Stomach (tissue), 19 donors: ENCODE measurements at places on chromosomes 3 and 15. TPM values are rescaled to one million over a fixed set of nuclear protein-coding genes. Genes with fewer than 3 reads are reported as not detected.

- no peaks in the 10 kb centered on the region for H3K4me1 ChIP-seq
- no peak overlapping the region for H3K4me3 ChIP-seq
- no peaks in the 10 kb centered on the region for H3K27me3 ChIP-seq
- H3K36me3 ChIP-seq = peaks cover 98% of the 10 kb centered on the region
- H3K27ac ChIP-seq = no peak overlapping the region
Measured at GRCh38 chr15:40011303-40011702, 27.7 kb downstream of the SRP14 start.

GOLGA6L10 gene
- not detected for total RNA-seq

STARD9 gene
- total RNA-seq = 18.7 TPM

CLPX gene
- 49.8 TPM for total RNA-seq

DNA sequence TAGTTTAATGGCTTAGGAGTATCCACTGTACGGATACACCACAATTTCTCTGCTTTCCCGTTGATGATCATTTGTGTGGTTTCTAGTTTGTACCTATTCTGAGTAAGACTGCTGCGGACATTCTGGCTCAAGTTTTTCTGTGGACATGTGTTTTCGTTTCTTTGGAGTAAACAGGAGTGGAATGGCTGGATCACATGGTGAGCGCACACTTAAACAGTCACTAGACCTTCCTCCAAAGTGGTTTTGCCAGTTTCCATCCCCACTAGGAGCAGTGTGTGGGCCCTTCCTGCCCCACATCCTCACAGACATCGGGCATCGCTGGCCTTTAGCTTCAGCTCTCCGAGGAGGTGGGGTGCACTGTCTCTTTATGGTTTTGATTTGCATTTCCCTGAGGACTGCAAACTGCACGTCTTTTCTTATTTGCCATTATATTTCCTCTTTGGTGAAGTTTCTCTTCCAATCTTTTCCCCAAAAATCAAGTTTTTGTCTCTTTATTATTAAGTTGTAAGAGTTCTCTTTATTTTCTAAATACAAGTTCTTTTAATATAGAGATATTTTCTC is 94.1 kb downstream of the VGLL4 start:
- H3K36me3 ChIP-seq = no peaks in the 10 kb centered on the region
- H3K4me1 ChIP-seq = peaks cover 28% of the 10 kb centered on the region
- H3K27ac ChIP-seq = no peak overlapping the region
- no peak overlapping the region for H3K4me3 ChIP-seq
- H3K27me3 ChIP-seq = no peaks in the 10 kb centered on the region
- DNase-seq = no peak

- peaks cover 3% of the 10 kb centered on the region for H3K4me1 ChIP-seq
- H3K27ac ChIP-seq = peak overlapping the region; percentile 21
- DNase-seq = no peak
Measured at GRCh38 chr3:190076136-190076535, 44.6 kb downstream of the P3H2 start.

DNA sequence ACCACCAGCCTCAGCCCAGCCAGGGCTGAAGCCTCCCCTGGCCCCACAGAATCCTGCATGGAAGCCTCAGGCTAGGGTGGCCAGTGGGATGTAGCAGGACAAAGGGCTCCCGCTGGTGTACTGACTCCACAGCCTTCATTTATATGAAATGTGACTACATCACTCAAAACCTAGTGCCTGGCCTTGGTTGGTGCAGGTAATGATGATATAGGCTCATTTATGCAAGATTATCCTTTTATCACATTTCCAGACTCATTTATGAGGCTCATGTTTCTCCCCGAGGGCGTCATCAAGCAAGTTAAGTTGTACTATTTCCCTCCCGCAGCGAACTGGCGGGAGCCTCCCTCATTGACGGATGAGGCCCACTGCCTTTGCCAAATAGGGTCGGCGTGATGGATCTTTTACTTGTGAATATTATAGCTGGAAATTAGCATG is 179.1 kb upstream of the SMAD3 start:
- H3K27me3 ChIP-seq = no peaks in the 10 kb centered on the region
- DNase-seq = no peak
- H3K4me1 ChIP-seq = peaks cover 27% of the 10 kb centered on the region
- H3K4me3 ChIP-seq = no peak overlapping the region
- no peak overlapping the region for H3K27ac ChIP-seq

CAV3 gene
- not detected for total RNA-seq

PARP15 gene
- 4.5 TPM for total RNA-seq

- DNase-seq = no peak
- H3K4me1 ChIP-seq = peaks cover 6% of the 10 kb centered on the region
- H3K27me3 ChIP-seq = no peaks in the 10 kb centered on the region
- H3K4me3 ChIP-seq = no peak overlapping the region
Measured at GRCh38 chr3:196323691-196324090, 5.7 kb upstream of the DYNLT2B start.

DNA sequence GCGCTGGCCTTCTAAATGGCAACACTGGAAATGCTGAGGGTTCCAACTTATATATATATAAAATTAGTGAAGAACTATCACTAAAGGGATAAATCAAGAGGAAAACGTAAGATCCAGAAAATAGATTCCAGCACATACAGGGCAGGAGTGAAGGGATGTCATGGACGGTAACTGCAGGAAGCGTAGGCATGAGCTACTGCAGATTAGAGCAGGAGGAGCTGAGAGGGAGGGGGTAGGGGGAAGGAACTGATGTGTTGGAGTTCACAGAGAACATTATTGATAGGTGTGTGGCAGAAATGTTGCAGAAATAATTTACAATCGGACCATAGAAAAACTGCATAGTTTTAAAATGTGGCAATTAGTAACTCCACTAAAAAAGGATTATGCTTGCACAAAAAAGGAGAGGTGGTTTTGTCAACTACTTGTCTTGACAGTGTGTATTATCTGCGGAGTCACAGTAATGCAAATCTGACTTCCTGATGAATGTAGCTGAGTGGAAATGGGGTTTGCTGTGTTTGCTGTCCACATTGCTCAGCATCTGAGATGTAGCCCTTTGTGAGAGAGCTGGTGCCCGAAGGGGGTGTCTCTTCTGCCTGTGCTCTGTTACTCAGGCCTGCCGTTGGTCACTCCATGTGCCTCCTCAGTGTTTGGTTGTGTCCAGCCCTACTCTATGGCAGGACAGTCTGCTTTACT is 61.2 kb downstream of the PAK2 start:
- peaks cover 51% of the 10 kb centered on the region for H3K36me3 ChIP-seq
- no peak for DNase-seq
- H3K4me1 ChIP-seq = no peaks in the 10 kb centered on the region
- no peak overlapping the region for H3K4me3 ChIP-seq

- no peak overlapping the region for H3K4me3 ChIP-seq
- no peaks in the 10 kb centered on the region for H3K4me1 ChIP-seq
- no peak for DNase-seq
- no peaks in the 10 kb centered on the region for H3K27me3 ChIP-seq
Measured at GRCh38 chr15:89542369-89542768, 32.9 kb upstream of the TICRR start.

STRIT1 gene
- not detected for total RNA-seq
